ENCODE measurements at places on chromosomes 11 and 22. TPM values are rescaled to one million over a fixed set of nuclear protein-coding genes. Genes with fewer than 3 reads are reported as not detected.

Gene JHY
- 8.9 TPM for total RNA-seq

Gene GDPD4
- not detected for total RNA-seq

Gene SLC16A8
- total RNA-seq: not detected

Gene DEPDC7
- 0.81 TPM for total RNA-seq

Gene UBQLNL
- 0.72 TPM for total RNA-seq

Gene OMP
- not detected for total RNA-seq

Gene POGLUT3
- total RNA-seq: 23.3 TPM

All from upper lobe of right lung (tissue), 1 donor.